ENCODE measurements at places on chromosomes 11 and 22.
A peak's percentile ranks its signal among the peaks of the same experiment; 100 is the strongest.

DNA sequence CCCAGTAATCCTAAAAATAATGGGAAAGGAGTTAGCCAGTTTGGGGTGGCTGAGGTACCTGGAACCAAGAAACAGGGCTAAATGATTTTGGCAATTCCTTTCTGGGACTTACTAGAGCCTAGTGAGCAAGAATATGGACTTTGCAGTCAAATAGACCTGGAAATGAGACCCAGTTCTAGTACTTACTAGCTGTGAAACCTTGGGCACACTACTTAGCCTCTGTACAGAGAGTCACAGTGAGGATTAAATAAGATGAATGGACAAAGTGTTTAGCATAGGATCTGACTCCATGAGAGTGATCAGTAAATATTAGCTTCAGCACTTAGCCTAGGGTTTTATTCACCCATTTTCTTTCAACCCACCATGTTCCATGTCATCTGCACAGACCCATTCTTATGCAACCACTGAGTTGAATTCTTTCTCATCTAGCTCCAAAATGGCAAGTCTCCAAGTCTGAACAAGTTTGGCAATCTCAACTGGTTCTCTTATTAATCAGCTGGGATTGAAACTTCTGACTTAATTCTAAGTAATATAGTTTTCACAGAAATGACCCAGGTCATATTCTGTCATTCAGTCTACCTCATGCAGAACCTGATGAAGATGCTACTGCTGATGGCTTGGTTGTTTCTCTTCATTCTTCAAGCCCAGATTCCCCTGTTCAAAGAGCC, 15.0 kb upstream of the SORL1 start:
- no peak for DNase-seq

DNA sequence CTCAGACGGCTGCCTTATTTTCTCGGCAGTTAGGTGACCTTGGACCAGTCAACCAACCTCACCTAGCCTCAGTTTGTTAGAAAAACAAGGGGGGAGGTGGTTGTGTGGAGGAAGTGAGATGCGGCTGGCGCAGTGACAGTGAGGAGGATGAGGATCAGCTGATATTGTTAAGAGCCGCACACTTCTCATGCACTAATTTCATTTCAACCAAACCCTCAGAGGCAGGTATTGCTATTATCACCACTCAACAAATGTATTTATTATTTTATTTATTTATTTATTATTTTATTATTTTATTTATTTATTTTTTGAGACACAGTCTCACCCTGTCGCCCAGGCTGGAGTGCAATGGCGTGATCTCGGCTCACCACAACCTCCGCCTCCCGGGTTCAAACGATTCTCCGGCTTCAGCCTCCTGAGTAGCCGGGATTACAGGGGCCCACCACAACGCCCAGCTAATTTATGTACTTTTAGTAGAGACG, 2.1 kb downstream of the LGALS1 start:
- DNase-seq, result no peak

DNA sequence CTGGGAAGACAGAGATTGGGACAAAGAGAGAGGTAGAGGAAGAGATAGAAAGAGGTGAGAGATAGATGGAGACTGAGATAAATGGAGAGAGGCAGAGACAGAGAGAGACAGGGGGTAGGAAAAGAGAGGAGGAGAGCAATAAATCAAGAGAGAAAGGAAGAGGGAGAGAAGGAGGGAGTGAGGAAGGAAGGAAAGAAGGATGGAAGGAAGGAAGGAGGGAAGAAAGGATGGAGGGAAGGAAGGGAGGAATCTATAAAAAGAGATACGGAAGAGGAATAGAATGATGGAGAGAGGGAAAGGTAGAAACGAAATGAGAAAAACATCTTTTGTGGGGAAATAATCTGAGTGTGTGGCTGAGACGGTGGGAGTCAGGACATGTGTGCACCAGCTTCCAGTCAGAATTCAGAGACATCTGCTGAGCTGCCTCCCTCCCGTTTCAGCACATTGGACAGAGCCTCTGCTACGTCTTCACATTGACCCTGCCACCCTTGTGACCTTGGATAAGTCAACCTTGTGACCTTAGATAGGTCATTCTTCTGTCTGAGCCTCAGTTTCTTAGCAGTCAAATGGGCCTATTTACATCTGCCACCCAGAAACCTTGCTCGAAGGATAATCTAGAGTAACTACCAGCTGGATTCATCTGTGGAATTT, 417.8 kb downstream of the MIAT start:
- DNase-seq, result no peak

- no peak for DNase-seq
Observed at GRCh38 chr22:49724030-49724892, 103.4 kb downstream of the BRD1 start.

GRCh38 chr11:67276781-67277230, 10.5 kb downstream of the GRK2 start:
- no peak for DNase-seq

- no peak for DNase-seq
Observed at GRCh38 chr22:24867323-24868022, 61.5 kb downstream of the SGSM1 start.

GRCh38 chr22:31271485-31271884, 20.8 kb downstream of the PIK3IP1 start:
- DNase-seq, result no peak

GRCh38 chr11:97883086-97883485, 1137.7 kb upstream of the CNTN5 start:
- no peak for DNase-seq

- no peak for DNase-seq
Observed at GRCh38 chr22:20965104-20965887, 1.8 kb upstream of the AIFM3 start.

GRCh38 chr11:80009081-80009480, 568.3 kb upstream of the TENM4 start:
- no peak for DNase-seq

DNA sequence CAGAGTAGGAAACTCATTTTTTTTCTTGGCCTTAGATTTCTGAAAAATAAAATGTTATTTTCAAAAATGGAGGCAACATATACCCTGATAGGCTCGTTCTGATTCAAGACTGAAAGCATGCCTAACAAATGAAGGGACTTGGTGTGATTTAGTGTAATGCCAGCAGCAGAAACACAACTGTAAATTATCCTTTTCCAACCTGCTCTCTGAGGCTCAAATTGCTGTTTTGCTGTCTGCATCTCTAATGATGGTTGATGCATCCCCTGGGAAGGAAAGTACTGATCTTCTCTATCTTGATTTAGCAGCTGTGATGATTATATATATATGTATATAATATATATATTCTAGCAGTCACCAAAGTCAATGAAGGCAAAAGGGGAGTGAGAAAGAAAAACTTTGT, 537.2 kb upstream of the API5 start:
- no peak for DNase-seq

- DNase-seq, result peak; percentile 31
Observed at GRCh38 chr22:32803738-32804435, 2.4 kb downstream of the TIMP3 start.

GRCh38 chr11:129289350-129290040, 86.2 kb upstream of the BARX2 start:
- no peak for DNase-seq

GRCh38 chr11:30106222-30107181, 89.7 kb upstream of the KCNA4 start:
- no peak for DNase-seq

GRCh38 chr11:57313788-57314135, 11.0 kb downstream of the TNKS1BP1 start:
- DNase-seq, result no peak

GRCh38 chr11:74418509-74418895, 20.3 kb upstream of the PGM2L1 start:
- no peak for DNase-seq

- DNase-seq, result no peak
Observed at GRCh38 chr11:45252134-45252856, 33.8 kb downstream of the SYT13 start.

- DNase-seq, result no peak
Observed at GRCh38 chr11:101738452-101738851, 154.6 kb upstream of the TRPC6 start.

GRCh38 chr11:130261571-130261970, 53.1 kb downstream of the ZBTB44 start:
- no peak for DNase-seq

GRCh38 chr11:122775675-122776271, 62.5 kb upstream of the CRTAM start:
- no peak for DNase-seq

GRCh38 chr11:35211952-35212351, 73.0 kb downstream of the CD44 start:
- no peak for DNase-seq

DNA sequence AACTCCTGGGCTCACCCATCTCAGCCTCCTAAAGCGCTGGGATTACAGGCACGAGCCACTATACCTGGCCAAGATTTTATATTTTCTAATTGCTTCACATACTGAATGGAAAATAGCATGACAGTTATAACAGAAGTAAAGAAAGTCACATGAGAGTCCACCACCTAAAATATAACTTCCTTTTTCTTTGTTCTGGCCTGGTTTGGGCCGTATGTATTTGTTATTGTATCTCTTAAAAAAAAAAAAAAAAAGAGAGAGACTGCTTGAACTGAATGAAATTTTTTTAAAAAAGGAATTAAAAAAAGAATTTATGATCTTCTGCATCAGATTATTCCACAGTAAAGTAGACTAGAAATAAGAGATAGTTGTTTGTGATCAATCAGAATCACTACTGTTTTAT, 86.0 kb upstream of the GRIK4 start:
- no peak for DNase-seq

DNA sequence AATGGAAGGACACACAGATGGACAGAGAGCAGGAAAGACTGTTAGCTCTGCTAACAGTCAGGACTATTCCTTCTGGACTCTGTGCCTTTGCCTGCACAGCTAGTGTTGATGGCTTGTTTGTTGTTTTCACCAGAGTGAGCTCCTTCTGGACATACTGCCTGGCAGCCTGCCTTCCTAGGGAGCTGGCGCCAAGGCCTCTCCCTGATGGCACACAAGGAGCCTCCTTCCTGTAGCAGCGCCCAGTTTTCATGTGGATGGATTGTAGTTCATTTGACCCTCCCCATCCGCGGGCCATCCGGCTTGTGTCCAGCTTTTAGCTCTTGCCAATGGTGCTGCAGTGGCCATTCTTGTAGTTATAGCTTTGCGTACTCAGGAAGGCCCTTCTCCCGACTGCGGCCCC, 16.6 kb upstream of the BCR start:
- DNase-seq, result no peak

- no peak for DNase-seq
Observed at GRCh38 chr11:12460466-12460865, 83.1 kb downstream of the PARVA start.

- DNase-seq, result no peak
Observed at GRCh38 chr22:47588578-47588960, 826.1 kb downstream of the TBC1D22A start.

DNA sequence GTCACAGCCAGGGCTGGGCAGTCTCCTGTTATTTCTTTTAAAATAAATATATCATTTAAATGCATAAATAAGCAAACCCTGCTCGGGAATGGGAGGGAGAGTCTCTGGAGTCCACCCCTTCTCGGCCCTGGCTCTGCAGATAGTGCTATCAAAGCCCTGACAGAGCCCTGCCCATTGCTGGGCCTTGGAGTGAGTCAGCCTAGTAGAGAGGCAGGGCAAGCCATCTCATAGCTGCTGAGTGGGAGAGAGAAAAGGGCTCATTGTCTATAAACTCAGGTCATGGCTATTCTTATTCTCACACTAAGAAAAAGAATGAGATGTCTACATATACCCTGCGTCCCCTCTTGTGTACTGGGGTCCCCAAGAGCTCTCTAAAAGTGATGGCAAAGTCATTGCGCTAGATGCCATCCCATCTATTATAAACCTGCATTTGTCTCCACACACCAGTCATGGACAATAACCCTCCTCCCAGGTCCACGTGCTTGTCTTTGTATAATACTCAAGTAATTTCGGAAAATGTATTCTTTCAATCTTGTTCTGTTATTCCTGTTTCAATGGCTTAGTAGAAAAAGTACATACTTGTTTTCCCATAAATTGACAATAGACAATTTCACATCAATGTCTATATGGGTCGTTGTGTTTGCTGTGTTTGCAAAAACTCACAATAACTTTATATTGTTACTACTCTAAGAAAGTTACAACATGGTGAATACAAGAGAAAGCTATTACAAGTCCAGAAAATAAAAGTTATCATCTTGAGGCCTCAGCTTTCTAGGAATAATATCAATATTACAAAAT, 13.4 kb downstream of the OR51B4 start:
- peak; percentile 60 for DNase-seq

- no peak for DNase-seq
Observed at GRCh38 chr11:113389272-113389671, 1.7 kb downstream of the ANKK1 start.

DNA sequence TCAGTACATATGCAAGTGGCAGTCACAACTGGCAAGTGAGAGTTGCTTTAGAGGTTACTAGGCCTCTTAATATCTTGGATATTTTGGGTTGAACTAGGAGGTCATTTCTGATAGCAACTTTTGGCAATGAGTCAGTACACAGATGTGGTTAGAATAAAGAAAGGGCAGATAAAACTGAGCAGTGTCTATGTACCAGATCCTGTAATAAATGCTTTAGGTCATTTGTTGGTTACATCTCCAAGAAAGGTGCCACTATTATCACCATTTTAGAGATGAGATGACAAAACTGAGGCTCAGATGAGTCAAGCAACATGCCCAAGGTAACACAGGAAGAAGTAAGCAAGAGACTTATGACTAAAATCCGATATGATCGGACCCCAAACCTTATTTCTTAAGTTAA, 25.0 kb downstream of the MAML2 start:
- no peak for DNase-seq

DNA sequence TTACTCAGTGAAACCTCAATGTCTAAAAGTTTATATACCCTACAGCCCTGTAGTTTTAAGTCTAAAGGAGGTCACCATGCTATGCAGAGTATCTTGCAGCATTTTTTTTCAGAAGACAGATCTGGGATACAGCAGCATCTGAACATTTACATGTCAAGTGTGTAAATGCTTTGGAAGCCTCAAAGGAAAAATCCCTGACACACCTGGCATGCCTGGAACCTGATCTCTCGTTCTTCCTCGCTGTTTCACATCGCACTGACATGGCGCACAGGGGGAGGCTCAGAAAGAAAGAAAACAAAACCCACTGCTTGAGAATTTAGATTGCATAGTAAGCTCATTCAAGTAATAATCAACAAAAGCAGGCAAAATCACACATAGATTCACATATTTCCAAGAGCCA, 31.0 kb downstream of the PAX6 start:
- no peak for DNase-seq

GRCh38 chr11:34143048-34143447, 37.6 kb downstream of the NAT10 start:
- no peak for DNase-seq

DNA sequence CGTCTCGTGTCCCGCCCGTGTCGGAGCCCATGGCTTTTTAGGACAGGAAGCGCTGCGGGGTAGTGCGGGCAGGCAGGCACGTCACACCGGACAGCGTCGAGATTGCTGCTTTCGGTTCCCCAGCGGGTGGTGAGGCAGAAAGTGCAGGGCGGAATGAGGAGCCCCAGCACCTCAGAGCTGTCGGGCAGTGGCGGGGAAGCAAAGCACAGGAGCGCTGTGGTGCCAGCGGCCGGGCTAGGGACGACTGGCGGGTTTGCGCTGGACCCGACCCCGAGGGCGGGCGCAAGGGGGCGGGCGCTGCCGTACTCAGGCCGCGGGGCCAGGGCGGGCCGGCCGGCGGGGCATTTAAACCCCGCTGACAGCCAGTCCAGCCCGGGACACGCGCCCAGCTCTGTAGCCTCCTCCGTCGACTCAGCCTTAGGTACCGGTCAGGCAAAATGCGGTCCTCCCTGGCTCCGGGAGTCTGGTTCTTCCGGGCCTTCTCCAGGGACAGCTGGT, at the start of gene SLC37A2:
SLC37A2 (plus strand) TSS at position 375 of the 498 bp plus-strand sequence; CDS start at position 438, 63 bp downstream.
- peak; percentile 15 for DNase-seq
